ENCODE measurements at places on chromosomes 2 and 18.

GRCh38 chr2:229821316-229821715 is 100.5 kb downstream of the TRIP12 start:
- no peak for DNase-seq

GRCh38 chr18:57683470-57683869 is 61.8 kb upstream of the NARS1 start:
- no peak for DNase-seq

GRCh38 chr2:38093527-38094165 is 17.7 kb upstream of the CYP1B1 start:
- DNase-seq: no peak

GRCh38 chr2:71157124-71157793 is 26.8 kb downstream of the MPHOSPH10 start:
- no peak for DNase-seq

DNA sequence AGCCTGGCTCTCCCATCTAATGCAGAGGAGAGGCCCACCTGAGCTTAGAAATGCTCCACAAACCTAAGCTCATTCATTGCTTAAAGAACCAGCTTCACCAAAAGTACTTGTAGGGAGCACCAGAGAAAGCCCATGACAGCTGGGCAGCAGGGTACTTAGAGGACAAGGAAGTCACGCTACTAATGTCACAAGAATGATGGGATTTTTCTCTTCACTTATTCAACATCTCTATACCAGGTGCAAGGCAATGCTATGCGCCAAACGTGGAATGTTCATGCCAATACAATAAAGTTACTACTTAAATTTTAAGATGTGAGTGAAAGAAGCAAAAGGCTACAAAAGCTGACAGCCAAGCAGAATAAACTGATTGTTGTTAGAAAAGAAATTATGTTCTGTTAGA is 36.0 kb downstream of the LONRF2 start:
- no peak for DNase-seq

GRCh38 chr18:6106091-6106685 is 210.9 kb upstream of the TMEM200C start:
- no peak for DNase-seq

GRCh38 chr2:10514743-10515142 is 66.6 kb upstream of the ODC1 start:
- no peak for DNase-seq

DNA sequence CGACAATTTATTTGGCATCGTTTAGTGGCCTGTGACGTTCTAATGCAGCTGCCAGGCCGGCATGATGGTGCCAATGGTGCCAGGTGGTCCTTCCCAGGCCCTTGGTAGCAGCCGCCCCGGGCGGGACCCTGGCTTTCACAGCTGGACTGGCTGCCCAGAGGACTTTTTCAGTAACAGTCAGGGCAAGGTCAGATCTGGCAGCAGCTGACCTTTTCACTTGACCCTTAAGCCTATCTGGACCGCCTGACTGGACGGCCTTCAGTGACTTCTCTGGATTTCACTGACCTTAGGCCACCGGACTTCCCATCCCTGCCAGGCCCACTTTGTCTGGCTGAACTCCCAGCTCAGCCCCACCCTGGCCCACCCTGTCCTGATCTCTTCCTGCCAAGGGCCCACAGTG is 15.9 kb downstream of the TRIB2 start:
- no peak for DNase-seq

DNA sequence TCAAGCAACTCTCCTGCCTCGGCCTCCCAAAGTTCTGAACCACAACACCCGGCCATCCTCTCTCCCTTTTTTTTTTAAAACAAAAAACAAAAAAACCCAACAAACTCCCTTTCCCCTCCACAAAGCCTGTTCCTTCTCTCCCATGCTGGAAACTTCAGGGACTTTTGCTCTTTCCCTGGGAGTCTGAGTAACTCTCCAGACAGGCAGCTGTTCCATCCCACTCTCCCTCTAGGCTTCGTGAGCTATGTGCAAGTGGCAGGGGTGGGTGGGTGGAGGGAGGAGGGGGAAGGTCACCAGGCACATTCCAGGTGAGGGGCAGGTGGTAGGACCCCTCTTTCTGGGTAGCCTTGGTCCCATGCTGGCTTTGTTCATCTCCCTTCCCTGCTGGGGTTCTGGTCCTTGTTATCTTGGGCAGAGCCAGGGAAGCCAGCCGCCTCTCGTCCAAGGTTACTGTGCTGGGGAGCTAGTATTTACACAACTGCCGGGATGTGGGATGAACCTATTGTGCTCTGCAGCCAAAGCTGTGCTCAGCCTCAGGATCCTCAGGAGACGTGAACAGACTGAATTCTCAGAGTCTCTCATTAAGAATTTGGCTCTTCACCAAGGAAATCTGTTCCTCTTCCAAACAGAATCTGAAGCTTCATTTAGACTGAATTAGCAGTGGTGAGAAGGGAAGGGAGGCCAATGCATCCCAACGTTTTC is 106.9 kb downstream of the LIPG start:
- no peak for DNase-seq

GRCh38 chr2:241843321-241844065 is 15.2 kb downstream of the PDCD1 start:
- no peak for DNase-seq

DNA sequence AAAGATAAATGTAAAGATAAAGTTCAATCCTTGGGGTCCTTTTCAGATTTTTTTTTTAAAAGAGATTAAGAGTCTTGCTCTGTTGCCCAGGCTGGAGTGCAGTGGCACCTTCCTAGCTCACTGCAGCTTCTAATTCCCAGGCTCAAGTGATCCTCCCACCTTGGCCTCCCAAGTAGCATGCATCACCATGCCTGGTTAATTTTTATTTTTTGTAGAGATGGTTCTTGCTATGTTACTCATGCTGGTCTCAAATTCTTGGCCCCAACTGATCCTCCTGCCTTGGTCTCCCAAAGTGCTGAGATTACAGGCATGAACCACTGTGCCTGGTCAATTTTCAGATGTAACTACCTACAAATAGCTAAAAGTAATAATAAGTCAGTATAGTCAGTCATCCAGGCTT is 21.1 kb downstream of the NFE2L2 start:
- DNase-seq: no peak

DNA sequence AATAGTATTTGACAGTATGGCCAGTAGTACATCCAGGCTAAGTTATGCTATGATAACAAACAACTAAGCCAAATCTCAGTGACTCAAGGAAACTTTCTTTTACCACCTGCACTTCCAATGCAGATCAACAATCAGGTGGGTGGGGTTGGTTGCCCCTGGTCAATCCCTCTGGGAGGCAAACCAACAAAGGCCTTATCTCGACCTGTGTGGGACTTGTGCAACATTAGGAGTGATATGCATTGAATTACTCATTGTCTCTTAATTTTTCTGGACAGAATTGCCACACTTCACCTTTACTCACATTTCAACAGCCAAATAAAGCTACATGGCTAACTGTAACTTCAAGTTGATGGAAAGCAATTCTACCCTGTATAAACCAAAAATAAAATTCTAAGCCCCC is 1049.3 kb upstream of the CDH2 start:
- no peak for DNase-seq

GRCh38 chr18:58989184-58989759 is 124.6 kb downstream of the ZNF532 start:
- no peak for DNase-seq

DNA sequence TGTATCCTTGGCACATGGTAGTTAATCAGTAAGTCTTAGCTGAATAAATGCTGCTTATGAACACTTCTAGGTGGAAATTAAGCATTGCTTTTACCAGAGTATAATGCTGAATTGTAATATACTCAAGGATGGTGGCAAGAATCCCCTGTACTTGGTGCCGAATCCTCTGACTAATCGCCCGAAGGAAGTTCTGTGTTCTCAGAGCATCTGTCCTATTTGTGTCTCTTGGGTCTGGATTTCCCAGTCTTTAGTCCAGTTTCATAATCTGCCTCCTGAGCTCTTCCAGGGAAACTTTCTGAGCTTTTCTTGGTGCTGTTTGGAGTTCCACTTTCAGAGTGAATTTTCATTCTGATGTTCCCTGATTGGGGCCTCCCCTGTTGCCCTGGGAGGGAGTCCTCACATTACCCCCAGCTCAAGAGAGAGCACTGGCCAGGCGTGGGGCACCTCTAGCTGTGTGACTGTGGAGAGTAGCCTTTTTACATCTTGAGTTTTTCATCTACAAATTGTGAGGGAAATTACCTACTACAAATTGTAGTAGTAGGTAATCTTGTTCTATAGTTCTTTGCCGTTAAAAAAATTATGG is 144.9 kb downstream of the LTBP1 start:
- no peak for DNase-seq

DNA sequence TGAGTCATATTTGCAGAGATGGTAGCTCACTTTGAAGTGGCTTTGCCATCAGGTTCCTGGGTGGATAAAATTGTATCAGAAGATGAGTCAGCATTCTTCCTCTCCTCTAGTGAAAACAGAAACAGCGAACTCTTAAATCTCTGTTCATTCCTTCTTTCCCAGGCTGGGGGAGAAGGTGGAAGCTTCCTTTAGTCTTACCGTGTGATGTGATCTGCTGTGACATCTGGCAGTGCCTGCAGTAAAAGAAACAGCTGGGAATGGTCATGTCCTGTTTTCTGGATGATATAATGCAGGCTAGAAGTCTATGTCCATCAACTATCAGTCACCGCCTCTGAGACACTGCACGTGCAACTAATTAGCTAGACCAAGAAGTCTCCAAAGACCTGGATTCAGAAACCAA is 171.6 kb downstream of the VAPA start:
- DNase-seq: no peak

DNA sequence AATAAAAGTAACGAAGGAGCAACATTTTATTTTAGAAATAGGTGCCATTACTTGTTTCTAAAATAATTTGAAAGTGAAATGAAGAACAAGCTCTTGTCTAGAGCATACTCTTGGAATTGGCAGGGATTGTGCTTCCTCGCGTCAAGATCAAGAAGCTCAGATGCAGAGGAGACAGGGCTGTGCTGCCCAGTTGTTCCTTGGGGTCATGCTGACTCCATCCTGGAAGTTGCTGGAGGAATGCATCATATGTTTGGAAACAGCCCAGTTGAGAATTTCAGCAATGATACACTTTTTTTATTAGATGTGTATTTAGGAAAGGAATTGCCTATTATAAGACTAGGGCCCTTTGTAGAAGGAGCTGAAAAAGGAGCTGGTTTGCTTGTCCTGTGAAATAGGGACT is 17.2 kb downstream of the LTBP1 start:
- no peak for DNase-seq

- no peak for DNase-seq
Observed at GRCh38 chr2:66771359-66771976, 336.5 kb downstream of the MEIS1 start.

All from AG04449 (cell line).